ENCODE measurements at places on chromosomes 1 and 21.

- DNase-seq = no peak
These were observed 489.7 kb upstream of the RGS18 start for GRCh38 chr1:191668525-191668924.

GRCh38 chr1:7651203-7651602 lies 119.9 kb upstream of the VAMP3 start:
- no peak for DNase-seq

DNA sequence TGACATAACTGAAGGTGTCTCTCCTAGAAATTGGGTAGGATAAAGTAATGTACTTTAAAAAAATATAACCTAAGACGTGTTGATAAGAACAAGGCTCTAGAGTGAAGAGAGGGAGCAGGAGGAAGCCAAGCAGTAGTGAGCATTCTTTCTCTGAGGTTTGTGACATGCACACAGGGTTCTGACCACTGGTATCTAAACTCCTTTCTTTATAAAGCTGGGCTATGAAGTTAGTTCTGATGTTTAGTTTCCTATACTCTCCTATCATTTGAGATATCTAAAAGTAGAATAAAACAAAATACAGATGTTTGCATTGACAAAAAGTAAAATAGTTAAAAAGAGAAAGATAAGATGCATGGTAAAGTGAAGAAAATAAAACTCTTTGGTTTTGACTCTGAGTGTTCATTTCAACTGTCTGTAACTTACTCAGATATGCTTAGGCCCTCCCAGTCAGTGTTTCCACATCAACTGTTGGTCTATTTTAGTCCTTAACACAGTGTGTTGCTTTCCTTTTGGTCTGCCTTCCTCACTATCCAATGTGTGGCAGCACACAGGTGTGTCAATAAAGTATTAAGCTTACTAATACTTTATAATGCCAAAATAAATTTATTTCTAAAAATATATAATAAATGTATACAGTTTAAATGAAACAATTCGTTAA lies 543.5 kb downstream of the PTPRC start:
- DNase-seq = no peak

DNA sequence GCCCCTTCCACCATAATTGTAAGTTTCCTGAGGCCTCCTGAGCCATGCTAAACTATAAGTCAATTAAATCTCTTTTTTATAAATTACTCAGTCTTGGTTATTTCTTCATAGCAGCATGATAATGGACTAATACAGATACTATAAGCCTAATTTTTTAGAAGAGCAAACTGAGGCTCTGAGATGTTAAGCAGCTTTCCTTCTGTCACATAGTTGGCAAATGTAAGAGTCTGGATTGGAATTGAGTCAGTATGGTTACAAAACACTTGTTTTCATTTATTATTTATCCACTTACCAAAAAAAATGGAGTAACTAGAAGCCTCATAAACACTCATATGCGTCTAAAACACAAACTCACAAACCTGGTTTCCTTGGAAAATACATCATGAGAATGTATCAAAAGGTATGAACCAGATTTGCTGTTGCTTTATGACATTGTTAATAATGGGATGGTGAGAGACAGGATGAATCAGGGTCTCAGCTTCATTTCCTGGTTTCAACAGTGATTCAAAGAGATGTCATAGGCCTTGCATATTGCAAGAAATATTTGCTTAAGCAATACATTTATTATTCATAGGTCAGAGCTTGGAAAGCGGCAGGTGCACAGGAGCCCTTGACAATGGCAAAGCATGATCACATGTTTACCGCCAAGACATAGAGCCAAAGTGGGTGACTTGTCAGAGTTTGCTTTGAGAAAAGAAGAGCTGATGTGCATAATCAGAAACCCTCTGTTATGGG lies 221.5 kb downstream of the GRIK1 start:
- DNase-seq = no peak

GRCh38 chr21:17402937-17403336 lies 109.9 kb upstream of the CXADR start:
- DNase-seq = no peak

- DNase-seq = no peak
These were observed 322.5 kb downstream of the SIPA1L2 start for GRCh38 chr1:232307296-232308017.

- DNase-seq = no peak
These were observed 25.0 kb downstream of the PTGFRN start for GRCh38 chr1:116934586-116935207.

- DNase-seq = no peak
These were observed 514.7 kb downstream of the PLPP3 start for GRCh38 chr1:56064705-56065104.

DNA sequence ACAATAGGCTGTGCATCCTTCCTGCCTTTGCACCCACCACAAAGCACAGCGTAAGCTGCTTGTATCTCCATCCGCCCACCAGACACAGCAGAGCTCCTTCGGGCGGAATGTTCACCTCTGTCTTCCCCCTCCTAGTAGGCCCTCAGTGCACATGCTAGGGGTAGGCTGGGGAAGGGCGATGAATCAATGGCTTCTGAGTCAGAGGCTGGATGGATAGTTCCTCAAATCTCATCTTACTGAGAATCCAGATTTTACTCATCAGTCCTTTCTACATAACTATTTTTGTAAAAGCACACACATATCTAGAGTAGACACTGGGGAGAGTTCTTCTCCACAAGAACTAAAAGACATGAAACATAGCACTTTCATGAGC lies 73.8 kb downstream of the BCAR3 start:
- no peak for DNase-seq

GRCh38 chr1:95723346-95723745 lies 489.3 kb downstream of the RWDD3 start:
- DNase-seq = no peak

DNA sequence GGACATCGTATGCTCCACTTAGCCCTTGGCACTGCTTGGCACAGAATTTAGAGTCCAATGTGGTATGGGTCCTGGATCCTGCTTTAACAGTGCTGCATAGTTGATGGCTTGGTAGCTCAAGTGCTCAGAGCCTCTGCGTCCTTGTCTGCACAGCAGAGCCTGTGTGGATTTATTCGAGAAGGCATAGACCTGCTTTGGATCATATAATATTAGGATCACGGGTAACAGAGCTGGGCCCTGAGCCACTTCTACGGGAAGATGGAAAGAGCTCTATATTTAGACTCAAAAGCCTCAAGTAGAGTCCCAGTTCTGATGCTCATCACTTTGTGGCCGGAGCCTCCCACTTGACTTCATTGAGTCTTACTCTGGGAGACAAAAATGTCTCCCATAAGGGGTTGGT lies 164.4 kb upstream of the EDN2 start:
- DNase-seq = no peak

GRCh38 chr1:4690951-4691675 lies 36.7 kb downstream of the AJAP1 start:
- DNase-seq = no peak

- DNase-seq = no peak
These were observed 5.0 kb downstream of the CHRNB2 start for GRCh38 chr1:154572468-154573167.

- DNase-seq = no peak
These were observed 14.4 kb downstream of the RALGPS2 start for GRCh38 chr1:178739285-178740045.

GRCh38 chr1:145944532-145944931 lies 13.3 kb downstream of the LIX1L start:
- DNase-seq = no peak

DNA sequence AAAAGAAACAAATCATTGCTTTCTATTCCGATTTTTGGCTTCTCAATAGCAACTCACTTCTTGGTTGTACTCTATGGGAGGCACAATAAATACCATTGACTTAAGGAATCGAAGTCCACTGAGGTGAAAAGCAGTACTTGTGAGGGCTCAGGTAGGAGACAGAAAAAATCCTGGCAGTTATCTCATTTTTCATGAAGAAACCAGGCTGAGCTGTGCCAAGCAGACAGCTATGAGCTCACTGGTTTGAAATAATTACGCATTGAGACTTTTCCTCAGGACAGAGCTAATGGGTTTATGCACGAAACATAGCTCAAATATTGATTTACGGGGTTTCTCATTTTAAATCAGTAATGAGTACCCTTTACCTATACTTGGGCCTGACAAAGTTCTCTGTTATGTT lies 18.5 kb downstream of the COLGALT2 start:
- no peak for DNase-seq
